ENCODE measurements at places on chromosomes 12 and 14.

GRCh38 chr12:42612231-42612613 lies 22.7 kb upstream of the PRICKLE1 start:
- DNase-seq: no peak

GRCh38 chr14:33534632-33535031 lies 416.2 kb downstream of the EGLN3 start:
- no peak for DNase-seq

DNA sequence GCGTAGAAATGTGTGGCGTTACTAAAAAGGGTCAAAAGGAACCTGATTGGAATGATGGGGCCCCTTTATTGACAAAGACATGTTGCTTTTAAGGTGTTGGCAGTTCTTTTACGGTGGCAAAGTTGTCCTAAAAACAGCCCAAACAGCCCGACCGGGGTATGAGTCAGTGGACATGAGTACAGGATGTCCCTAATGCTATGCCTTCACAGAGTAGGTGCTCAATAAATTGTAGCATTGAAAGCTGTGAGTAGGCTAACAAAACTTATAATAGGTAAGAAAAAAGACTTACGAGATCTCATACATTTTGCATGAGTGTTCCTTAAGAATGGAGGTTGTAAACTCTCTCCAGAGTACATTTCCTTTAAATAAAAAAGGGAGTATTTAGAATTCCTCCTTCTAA lies 2.6 kb downstream of the ELK3 start:
- no peak for DNase-seq

DNA sequence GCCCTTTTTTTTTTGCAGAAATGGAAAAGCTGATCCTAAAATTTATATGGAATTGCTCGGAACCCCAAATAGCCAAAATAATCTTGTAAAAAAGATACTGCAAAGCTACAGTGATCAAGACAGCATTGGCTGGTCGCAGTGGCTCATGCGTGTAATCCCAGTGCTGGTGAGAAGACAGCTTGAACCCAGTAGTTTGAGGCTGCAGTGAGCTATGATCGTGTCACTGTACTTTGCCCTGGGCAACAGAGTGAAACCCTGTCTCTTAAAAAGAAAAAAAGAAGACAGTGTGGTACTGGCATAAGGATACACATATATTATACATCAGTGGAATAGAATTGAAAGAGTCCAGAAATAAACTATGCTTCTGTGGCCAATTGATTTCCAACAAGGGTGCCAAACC lies 5.4 kb downstream of the ITGB7 start:
- no peak for DNase-seq

DNA sequence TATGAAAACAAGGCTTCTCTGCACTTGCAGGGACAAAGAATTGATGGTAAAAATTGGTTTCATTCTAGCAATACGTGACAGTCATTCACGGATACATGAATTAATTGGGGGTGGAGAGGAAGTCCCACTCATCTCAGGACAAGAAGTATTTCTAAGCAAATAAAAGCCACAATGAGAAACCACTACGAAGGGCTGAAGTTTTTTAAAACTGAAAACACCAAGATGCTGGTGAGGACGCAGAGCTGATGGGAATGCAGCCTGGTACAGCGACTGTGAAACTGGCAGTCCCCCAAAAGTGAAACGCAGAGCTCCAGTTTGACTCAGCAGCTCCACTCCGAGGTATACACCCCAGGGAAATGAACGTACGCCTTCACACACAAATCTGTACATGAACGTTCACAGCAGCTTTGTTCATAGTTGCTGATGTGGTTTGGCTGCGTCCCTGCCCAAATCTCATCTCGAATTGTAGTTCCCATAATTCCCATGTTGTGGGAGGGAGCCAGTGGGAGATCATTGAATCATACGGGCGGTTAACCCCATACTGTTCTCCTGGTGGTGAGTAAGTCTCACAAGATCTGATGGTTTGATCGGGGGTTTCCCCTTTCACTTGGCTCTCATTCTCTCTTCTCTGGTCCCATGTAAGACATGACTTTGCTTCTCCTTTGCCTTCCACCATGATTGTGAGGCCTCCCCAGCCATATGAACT lies 89.0 kb downstream of the SCARB1 start:
- no peak for DNase-seq

GRCh38 chr14:99698236-99698635 lies 14.1 kb downstream of the CYP46A1 start:
- DNase-seq: no peak

GRCh38 chr14:72247896-72248465 lies 315.8 kb downstream of the RGS6 start:
- no peak for DNase-seq

GRCh38 chr12:98464190-98464589 lies 51.2 kb upstream of the TMPO start:
- no peak for DNase-seq

DNA sequence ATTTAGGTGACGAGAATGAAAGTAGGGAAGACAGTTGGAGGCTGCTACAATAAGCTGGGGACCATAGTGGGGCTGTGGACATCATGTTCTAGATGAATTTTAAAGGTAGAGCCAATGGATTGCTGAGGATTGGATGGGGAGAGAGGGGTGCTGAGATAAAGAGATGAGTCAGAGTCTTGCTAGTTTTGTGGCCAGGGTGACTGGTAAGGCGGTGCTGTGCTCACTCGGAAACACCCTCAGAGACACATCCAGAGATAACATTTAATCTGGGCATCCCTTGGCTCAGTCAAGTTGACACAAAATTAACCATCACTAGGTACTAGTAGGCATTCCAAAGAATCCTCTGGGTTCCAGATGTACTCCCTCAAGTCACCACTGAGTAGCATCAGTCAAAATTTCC lies 170.7 kb downstream of the ADCK1 start:
- no peak for DNase-seq

GRCh38 chr12:97017213-97017612 lies 110.2 kb downstream of the NEDD1 start:
- DNase-seq: no peak

GRCh38 chr12:7387289-7387688 lies 56.7 kb downstream of the CD163L1 start:
- DNase-seq: no peak

GRCh38 chr12:88420457-88420856 lies 159.8 kb downstream of the KITLG start:
- DNase-seq: peak; percentile 71

- peak; percentile 80 for DNase-seq
Observed at GRCh38 chr14:85533023-85533860, 3.3 kb downstream of the FLRT2 start.

GRCh38 chr14:44453433-44454171 lies 53.5 kb downstream of the FSCB start:
- DNase-seq: no peak

DNA sequence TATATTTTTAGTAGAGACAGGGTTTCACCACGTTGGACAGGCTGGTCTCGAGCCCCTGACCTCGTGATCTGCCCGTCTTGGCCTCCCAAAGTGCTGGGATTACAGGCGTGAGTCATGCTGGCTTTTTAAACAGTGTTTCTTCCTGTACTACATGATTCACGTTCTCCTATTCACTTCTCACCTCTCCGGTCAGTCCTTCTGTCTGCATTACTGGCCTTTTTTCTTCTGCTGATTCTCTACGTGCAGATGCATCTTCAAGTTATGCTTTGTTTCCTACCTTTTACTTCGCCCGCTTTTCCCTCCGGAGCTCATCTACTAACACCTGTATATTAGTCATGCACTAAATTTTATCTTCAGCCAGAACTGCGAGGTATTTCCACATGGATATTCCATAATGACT lies 296.2 kb upstream of the FLRT2 start:
- no peak for DNase-seq

DNA sequence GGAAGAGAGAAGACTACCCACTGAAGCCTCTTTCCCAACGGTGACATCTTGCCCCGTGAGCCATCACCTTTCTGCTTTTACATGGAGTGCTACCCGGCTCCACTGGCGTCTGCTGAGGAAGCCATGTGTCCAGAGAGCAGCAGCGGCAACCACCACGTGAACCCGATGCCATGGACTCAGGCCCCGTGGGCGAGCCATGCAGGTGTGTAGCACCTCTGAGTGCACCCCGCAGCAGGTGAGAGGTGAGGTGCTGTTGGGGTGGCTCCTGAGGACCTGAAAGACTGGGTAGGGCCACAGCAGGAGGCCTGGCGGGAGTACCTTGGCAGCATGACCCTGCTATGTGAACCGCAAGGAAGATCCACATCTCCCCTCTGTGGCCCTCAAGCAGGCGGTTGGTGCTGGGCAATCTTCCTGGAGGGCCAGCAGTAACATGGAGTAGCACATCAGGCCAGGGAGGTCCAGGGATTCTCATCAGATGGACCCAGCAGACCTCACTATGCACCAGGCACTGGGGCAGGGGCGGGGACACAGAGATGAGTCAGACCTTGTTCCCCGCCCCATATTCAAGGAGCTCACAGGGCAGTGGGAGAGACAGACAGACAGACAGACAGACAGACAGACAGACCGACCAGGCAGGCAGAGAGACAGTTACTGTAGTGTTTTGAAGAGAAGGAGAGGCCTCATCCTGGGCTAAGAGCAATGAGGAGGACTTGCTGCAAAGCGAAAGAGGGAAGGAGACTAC lies 129.6 kb downstream of the PAPOLA start:
- no peak for DNase-seq

DNA sequence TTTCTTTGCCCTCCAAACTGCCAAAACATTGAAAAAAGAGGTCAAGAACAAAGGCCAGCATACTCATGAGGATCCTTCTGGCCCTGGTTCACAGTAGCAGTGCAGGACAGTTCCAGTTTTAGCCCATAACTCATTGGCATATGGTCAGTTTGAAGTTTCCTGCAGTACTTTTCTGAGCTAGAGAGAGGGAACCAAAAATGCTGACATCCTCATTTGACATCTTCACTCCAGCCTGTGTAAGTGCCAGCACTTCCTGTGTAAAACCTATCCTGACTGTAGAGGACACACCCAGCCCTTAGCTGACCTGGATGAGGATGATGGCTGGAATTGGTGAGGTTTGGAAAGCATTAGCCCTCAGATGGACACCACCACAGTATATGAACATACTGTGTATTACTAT lies 84.1 kb downstream of the FGD4 start:
- no peak for DNase-seq

DNA sequence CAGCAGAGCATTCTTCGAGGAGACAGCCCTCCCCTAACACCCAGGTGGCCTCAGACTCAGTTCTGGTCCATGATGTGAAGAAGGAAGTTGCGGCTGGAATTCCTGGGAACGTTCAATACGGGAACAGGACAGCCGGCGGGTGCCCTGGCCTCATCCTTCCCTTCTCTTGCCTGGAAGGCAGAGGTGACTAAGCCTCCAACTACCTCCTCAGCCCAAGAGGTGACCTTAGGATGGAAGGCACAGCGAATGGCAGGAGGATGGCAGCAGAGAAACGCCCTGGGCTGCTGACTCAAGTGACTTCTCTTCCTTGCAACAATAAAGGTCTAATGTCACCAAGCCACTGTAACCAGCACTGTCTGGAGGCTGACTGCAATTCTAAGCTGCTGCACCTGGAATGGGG lies 36.1 kb downstream of the DHX37 start:
- no peak for DNase-seq

GRCh38 chr14:64478634-64479250 lies 13.4 kb downstream of the AKAP5 start:
- no peak for DNase-seq

DNA sequence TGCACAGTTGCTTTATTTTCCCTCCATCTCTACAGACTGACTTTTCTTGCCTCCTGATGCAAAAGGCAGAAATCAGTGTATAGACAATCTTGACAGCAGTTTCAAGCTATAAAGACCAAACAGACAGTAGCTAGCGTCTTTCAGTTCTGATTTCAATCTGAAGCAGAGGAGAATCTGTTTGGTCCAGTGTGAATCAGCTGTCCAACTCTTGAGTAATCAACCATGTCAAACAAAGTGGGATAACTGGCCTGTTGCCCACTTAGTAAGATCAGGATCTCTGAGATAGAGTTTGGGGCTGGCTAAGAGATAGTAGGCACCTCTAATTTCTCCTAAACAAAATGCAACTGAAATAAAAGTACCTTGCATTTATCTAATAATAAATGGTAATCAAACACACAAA lies 797.4 kb upstream of the FBXO33 start:
- no peak for DNase-seq

- no peak for DNase-seq
Observed at GRCh38 chr12:96208346-96208745, 14.2 kb downstream of the ELK3 start.

DNA sequence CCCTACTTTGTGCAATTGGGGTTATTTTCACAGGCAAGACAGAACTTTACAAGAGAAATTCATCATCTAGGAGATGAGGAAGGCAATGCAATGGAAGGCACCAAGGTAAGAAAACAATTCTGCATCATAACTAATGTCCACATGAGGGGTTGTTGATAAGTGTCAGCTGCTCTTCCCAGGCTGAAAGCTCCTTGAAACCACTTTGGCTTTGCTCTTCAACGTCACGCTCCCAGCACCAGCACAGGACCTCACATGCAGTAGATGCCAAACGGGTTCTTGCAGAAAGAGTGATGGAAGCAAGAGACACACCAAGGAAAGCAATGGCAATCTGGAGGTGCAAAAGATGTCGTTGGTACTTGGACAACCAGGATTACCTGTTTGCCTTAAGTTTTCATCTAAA lies 485.5 kb downstream of the BCL11B start:
- DNase-seq: no peak

- no peak for DNase-seq
Observed at GRCh38 chr12:3132636-3133404, 55.6 kb downstream of the TSPAN9 start.

- peak; percentile 57 for DNase-seq
Observed at GRCh38 chr14:58501214-58501816, 73.8 kb downstream of the KIAA0586 start.

DNA sequence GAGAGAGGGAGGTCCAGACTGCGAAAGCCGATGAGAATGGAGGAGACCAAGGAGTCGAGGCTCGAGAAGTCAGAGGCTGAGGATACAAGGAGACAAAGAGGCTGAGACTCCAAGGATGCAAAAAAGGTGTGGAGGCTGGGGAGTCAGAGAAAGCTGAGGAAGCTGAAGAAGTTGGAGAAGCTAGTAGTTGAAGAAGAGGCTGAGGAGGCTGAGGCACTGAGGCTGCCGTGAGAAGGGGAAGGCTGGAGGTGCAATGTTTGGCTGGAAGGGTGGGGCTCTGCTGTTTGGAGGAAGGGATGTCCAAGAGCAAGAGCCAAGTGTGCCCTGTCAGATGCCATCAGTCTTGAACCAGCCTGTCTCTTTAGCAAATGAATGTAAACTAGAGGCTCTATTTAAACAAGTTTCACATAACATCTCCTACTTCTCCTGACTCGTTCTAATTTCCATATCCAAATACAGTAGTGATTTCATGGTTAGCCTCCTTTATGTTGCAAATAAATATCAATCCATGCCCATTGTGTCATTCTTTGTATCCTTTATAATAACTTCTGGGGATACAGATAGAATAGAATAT lies 10.8 kb upstream of the SPTSSA start:
- no peak for DNase-seq

DNA sequence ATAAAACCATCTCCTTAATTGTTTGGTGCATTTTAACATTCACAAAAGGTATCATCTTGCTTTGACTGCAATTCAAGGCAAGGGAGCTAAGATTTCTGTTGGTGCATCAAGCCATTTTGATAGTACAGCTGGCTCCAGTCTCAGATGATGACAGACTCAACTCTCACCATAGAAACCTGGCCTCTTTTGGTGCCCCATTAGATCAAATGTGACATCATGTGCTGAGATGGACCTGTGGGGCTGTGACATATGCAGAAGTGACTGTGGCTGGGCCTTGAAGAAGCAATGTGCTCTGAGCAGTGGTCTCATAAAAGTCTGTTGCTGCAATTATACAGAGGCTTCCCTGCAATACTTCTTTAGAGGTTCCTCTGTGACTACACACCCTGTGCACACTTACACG lies 88.4 kb downstream of the SLC2A13 start:
- DNase-seq: no peak

Data from AG09319 (cell line).